ENCODE measurements at places on chromosomes 12 and 14.

DNA sequence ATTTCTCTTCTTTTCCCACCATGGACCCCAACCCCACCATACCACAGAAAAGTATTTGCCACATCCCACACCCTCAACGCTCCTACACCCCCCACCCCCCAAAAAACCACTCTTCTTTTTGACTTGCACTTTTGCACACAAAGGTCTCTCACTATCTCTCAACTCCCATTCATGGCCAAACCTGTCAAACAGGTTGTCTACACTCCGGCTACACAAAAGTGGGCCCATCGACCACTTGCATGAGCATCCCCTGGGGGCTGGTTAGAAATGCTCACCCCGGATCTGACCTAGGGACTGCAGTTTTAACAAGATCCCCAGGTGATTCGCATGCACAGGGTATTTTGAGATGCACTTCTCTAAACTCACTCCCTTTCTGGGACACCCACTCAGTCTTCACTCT is 248.2 kb downstream of the DPF3 start:
- DNase-seq, result peak; percentile 15

DNA sequence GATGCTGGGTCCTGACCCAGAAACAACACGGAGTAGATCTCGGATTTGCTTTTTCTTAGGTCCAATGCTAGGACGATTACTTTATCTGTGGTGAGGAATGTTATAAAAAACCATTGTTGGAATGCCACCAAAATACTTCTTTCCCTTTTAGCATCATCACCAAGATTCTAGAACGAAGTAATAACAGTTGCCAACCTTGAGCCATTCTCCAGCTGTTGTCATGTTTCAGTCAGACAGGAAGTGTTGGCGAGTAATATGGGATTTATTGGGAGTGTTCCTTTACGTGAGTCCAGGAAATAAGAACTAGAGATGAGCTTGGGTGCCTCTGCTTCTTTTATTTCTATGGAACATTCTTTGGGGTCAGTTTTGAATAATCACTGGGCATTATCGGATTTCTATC is 892.9 kb downstream of the DIO2 start:
- DNase-seq, result no peak

DNA sequence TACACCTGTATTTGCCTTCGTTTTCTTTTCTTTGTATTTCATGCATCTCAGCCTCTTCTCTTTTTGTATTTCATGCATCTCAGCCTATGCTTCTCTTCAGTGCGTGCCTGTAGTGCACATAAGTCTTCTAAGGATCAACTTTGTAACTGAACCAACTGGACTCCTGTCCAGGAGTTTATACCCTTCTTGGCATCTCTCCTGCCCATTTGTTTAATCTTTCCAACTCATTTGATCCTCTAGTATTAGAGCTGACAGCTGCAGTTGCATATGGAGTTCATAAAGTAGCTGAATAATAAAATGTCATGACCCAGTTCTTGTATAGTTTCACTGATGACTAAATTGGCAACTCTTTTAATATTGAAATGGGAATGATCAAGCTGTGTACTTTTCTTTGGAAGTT is 89.7 kb downstream of the FGD4 start:
- no peak for DNase-seq

GRCh38 chr12:104602896-104603295 is 146.1 kb downstream of the CHST11 start:
- DNase-seq, result peak; percentile 87

DNA sequence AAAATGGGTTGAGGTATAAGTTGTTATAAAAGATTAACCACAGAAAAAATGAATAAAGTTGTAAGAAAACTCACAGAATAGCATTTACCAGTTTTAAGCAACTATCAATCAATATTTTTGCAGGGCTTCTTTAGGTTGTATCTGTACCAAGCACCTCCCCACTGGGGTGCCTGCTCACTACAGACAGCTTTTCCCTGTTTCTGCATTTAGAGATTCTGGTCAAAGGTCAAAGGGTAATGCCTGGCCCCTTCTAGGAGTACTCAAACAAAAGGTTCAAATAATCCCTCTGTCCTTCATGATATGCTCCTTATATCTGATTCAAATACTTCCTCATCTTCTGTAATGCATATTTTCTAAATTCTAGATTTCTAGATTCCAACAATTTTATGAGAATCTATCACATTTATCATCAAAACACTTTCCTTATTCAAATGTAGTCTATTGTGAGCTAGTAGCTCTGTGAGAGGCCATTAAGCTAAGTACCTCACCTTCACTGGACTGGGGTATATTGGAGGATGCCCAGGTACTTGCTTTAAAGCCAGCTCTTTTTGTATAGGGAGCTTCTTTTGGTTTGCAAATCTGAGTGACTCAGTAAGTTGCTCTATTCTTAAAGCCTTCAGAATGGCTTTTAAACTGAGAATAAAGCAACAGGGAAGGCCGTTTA is 120.7 kb upstream of the PTPRB start:
- no peak for DNase-seq

GRCh38 chr12:53268630-53269562 is 797 bp downstream of the ESPL1 start:
- peak; percentile 20 for DNase-seq

Data from epithelial cell of esophagus (primary cell).